Activated T-cell treated with anti-CD3 and anti-CD28 coated beads, Interleukin-2, amount 50 U/mL, for 1 hour (primary cell): ENCODE measurements at places on chromosomes 11 and 22.

- no peak for DNase-seq
Measured at GRCh38 chr11:120594746-120595145, 83.2 kb downstream of the GRIK4 start.

DNA sequence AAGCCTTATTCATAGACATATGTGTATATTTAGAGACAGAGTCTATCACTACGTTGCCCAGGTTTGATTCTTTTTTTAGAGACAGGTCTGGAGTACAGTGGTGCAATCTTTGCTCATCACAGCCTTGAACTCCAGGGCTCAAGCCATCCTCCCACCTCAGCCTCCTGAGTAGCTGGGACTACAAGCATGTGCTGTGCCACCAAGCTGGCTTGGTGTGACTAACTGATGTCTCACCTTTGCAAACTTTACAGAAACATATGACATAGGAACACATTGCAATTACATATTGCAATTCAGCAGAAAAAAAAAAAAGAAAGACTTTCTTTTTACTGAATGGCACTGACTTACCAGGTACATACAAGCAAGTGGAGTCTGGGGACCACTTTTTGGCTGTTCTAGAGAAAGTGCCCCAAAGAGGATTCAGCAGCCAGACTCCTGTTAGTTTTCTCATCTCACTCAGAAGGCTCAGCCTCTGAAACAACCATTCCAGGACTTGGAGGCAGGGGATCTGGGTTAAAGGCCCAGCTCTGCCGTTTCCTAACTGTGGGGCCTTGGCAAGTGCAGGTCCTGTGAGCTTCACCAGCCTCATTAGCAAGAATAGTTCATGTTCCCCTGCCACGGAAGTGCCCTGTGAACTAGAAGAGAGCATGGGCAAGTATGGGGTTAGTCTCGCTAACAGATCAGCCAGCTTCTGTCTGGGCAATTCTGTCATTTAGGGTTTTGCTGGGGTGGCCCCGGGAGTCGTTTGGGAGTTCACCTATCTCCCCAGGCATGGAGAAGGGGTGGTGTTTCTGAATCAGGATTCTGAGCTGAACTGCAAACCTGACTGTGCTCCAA lies 11.3 kb upstream of the NFAM1 start:
- DNase-seq = no peak

DNA sequence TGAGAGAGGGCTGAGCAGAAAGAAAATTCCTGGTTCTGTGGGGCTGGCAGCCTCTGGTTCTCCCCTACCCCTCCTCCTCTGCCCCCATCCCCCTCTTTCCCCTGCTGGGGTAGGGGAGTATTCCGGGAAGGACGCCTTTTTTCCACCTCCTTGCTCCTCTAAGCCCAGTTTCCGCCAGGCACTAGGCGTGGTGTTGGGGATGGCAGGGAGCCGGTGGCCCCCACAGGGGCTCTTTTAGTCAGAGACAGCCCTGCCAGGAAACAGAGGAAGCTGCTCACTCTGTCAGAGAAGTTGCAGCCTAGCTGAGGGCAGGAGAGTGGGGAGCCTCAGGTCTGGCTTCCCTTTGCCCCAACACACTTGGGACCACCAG lies 15.6 kb upstream of the ARHGEF17 start:
- DNase-seq = no peak

GRCh38 chr22:29149841-29150555 lies 55.7 kb upstream of the EMID1 start:
- no peak for DNase-seq

GRCh38 chr11:59076876-59077571 lies 9.1 kb upstream of the GLYATL1B start:
- DNase-seq = no peak

GRCh38 chr11:113971506-113972195 lies 3.3 kb upstream of the HTR3A start:
- DNase-seq = no peak

- DNase-seq = no peak
Measured at GRCh38 chr11:93572171-93572570, 29.0 kb upstream of the SMCO4 start.
